Epithelial cell of umbilical artery (primary cell): ENCODE measurements at places on chromosomes 1 and 21. TPM values are rescaled to one million over a fixed set of nuclear protein-coding genes. Genes with fewer than 3 reads are reported as not detected.

TEDDM1 gene
- not detected in 2 replicates for total RNA-seq

LRRC39 gene
- under 0.01 and 0.30 TPM in 2 replicates for total RNA-seq

AMY1A gene
- total RNA-seq, result not detected in 2 replicates

S100A7 gene
- total RNA-seq, result not detected in 2 replicates

LCK gene
- total RNA-seq, result 0.32 TPM in 1 of 2 replicates, not detected in the other

ETV3L gene
- total RNA-seq, result not detected in 2 replicates

CLDN8 gene
- total RNA-seq, result not detected in 2 replicates

PIGR gene
- total RNA-seq, result not detected in 2 replicates

TMEM82 gene
- total RNA-seq, result not detected in 2 replicates

PAPPA2 gene
- under 0.01 and 0.76 TPM in 2 replicates for total RNA-seq

AMY1B gene
- not detected in 2 replicates for total RNA-seq

KCNK2 gene
- 0.15 TPM in 1 of 2 replicates, not detected in the other for total RNA-seq

CCDC185 gene
- under 0.01 TPM in 1 of 2 replicates, not detected in the other for total RNA-seq

POU3F1 gene
- not detected in 2 replicates for total RNA-seq

KLHDC9 gene
- total RNA-seq, result 0.65 and 2.9 TPM in 2 replicates

S100PBP gene
- total RNA-seq, result 17.5 and 34.5 TPM in 2 replicates

SYCP1 gene
- not detected in 2 replicates for total RNA-seq

RGS4 gene
- total RNA-seq, result 230 and 235 TPM in 2 replicates

CRB1 gene
- not detected in 2 replicates for total RNA-seq

RNU1-2 gene
- total RNA-seq, result under 0.01 and 5,836 TPM in 2 replicates

CDC14A gene
- total RNA-seq, result 17.5 and 21.0 TPM in 2 replicates
